Activated CD8-positive, alpha-beta T cell treated with anti-CD3 and anti-CD28 coated beads, Interleukin-2, amount 10 ng/mL, durations not matched to agents 7 days and 5 days (primary cell): ENCODE measurements at places on chromosomes 2 and 18. TPM values are rescaled to one million over a fixed set of nuclear protein-coding genes. Genes with fewer than 3 reads are reported as not detected.
A peak's percentile ranks its signal among the peaks of the same experiment; 100 is the strongest.

LRATD1 gene
- total RNA-seq, result not detected

DNA sequence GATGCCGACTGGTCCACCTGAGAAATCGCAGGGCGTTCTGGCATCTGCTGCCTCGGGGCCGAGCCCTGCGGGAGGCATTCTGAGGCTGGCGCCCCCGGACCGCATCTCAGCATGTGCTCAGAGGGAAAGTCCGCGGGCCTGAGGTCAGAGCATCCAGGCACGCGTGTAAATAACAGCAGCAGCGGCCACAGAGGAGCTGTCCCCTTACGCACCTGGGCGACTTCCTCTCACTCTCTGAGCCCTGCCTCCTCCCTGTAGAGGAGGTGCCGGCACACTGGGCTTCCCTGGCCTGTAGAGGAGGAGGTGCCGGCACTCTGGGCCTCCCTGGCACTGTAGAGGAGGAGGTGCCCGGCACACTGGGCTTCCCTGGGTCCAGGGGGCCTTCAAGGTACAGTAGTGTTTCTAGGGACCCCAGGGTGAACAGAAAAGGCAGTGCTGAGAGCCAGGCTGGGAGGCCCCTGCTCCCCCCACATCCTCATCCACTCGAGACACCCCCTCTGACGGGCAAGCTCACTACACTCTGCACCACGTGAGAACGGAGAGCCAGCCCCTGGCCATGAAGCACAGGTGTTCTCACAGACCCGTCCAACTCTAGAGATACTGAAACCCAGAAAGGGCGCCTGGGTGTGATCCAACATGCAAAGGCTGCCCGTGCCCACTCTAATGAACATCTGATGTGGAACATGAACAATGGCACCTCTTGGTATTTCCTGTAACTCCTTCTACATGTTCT, 263.5 kb downstream of the HDAC4 start:
- H3K4me3 ChIP-seq, result no peak overlapping the region
- no peaks in the 10 kb centered on the region for H3K27me3 ChIP-seq
- peaks cover 11% of the 10 kb centered on the region for H3K4me1 ChIP-seq

DNA sequence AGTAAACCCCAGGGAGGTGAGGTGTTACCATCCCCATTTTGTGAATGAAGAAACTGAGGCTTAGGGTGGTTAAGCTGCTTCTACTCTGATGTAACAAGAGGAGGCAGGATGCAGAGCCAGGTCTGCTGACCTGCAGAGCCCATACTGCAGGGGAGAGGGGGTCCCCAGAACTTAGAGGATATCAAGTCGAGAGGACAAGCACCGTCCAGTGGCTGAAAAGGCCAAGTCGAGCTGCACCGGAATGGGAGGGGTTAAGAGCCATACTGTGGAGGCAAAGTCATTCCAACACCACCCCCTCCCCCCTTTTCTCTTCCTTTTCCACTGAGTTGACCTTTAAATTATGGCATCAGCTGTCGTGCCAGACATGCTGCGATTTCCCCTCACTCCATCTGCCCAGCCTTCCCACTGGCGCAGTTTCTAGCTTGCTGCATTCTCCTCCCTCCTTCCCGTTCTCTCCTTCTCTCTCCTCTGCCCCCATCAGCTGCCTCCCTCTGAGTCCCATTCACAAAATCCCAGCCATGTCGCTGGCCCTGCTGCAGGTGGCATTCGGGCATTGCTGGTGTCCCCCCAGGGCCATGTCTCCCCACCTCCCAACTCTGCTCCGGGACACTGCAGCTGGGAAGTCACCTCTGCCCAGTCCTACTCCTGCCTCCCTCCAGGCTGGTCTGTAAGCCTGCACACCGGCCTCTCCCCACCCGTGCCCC, 346.9 kb downstream of the DYSF start:
- H3K4me1 ChIP-seq, result no peaks in the 10 kb centered on the region
- H3K27me3 ChIP-seq, result no peaks in the 10 kb centered on the region
- H3K36me3 ChIP-seq, result no peaks in the 10 kb centered on the region
- no peak overlapping the region for H3K27ac ChIP-seq
- no peak overlapping the region for H3K4me3 ChIP-seq

DNA sequence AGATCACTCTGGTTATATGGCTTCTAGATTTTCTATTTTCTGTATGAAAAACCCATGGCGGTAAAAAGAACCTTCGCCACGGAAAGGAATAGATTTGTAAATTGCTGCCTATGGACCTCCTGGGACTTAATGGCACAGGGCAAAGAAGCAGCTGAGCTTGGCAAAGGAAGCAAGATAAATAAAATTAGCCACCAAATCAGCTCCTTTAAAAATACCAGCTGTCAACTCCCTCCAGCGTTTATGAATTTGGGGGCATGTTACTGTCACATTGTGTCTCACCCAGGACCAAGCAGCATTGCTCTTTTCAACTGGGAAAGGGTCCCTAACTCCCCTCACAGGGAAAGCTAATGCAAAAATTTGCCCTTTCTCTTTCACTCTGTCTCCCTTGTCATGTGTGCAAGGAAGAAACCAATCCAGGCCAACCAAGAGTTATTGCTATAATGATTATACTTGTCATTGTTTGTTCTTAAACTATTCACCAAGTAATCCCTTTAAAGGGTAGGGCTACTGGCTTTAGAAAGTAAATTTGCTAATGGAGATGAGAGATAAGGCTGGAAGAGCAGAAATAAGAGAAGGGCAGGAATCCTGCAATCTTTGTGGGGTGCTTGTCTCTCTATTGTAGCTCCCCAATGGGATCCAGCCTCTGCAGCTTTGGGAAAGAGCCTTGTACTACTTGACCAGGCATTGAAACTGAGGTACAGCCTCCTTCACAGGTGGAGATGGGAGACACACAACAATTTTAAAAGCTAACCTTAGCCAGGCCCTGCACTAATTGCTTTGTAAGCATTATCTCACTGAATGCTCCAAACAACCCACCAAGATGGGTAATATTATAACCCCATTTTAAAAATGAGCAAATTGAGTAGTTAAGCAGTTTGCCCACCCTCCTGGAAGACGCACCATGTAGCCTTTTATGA, 119.1 kb upstream of the KLF7 start:
- no peak overlapping the region for H3K4me3 ChIP-seq
- H3K36me3 ChIP-seq, result no peaks in the 10 kb centered on the region
- H3K27me3 ChIP-seq, result peaks cover 6% of the 10 kb centered on the region

MYO3B gene
- 0.05 TPM for total RNA-seq

DNA sequence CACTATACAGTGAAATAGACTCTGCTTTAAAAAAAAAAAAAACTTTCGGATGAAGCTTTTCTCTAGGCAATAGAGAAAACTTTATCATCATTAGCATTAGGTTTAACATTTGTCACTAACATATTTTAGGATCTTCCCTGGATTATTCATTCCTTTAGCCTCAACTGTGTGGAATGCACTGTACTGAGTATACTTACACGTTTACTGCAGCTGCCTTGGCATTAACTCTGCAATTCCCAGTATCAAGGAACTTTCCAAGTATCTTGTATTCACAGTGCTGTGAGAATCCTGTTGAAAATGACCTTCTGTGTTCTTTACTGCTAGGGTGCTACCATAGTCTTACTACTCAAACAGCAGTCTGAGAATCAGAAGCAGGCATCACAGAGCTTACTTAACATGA, 328.2 kb upstream of the COL3A1 start:
- H3K36me3 ChIP-seq, result no peaks in the 10 kb centered on the region
- DNase-seq, result no peak
- H3K27ac ChIP-seq, result no peak overlapping the region

GPBAR1 gene
- total RNA-seq, result 0.97 TPM

- no peaks in the 10 kb centered on the region for H3K36me3 ChIP-seq
- H3K4me3 ChIP-seq, result no peak overlapping the region
- DNase-seq, result peak; percentile 81
- peaks cover 2% of the 10 kb centered on the region for H3K27me3 ChIP-seq
- H3K27ac ChIP-seq, result no peak overlapping the region
- peaks cover 9% of the 10 kb centered on the region for H3K4me1 ChIP-seq
Observed at GRCh38 chr2:109510136-109511028, 103.4 kb downstream of the SEPTIN10 start.

CREG2 gene
- not detected for total RNA-seq
